Activated T-helper 9 cell treated with anti-CD3 and anti-CD28 coated beads, Interleukin-2, amount 50 U/mL, for 16 hours (primary cell): ENCODE measurements at places on chromosomes 4 and X.

DNA sequence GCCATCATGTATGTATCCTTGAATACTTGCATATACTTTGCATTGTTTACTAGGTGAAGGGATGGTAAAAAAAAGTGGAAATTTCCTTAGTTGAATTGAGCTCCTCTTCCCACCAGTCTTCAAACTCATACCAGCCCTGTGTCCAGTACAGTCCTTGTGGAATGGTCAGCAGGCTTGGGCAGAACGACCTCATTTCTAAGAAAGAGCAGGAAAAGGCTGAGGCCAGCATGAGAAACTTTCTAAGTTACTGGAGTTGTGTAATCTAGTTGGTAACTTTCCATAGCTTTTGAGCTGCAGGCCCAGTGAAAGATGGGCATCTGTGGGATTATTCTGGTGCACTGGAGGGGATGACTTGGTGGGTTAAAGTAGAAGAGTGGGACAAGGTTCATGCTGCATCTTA, 87.6 kb downstream of the DCUN1D4 start:
- DNase-seq, result no peak

- no peak for DNase-seq
These were observed 282.9 kb downstream of the RAB28 start for GRCh38 chr4:13201241-13201640.

DNA sequence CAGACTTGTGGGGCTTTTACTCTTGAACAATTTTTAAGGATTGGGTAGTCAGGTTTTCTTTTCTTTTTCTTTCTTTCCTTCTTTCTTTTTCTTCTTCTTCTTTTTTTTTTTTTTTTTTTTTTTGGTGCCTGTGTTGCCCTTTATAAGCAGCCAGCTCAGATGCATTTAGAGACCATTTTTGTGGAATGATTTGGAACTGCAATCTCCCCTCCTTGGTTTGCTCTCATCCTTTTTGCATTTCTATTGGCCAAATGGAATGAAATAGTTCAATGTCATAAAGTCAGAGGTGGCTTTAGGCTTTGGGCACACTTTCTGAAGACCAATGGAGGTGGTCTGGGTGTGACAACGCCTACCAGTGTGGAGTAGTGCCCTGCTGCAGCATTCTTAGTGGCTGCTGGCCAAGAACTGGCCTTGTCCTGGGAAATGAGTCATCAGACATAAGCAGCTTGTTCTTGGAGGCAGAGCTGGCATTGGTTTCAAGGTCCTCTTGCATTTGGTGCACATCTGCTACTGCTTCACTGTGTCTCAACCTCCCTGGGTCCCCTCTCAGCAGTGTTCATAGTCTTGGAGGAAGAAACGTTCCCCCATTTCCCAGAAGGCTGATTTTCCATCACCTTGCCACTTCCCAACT, 84.5 kb downstream of the CT47B1 start:
- DNase-seq, result no peak

DNA sequence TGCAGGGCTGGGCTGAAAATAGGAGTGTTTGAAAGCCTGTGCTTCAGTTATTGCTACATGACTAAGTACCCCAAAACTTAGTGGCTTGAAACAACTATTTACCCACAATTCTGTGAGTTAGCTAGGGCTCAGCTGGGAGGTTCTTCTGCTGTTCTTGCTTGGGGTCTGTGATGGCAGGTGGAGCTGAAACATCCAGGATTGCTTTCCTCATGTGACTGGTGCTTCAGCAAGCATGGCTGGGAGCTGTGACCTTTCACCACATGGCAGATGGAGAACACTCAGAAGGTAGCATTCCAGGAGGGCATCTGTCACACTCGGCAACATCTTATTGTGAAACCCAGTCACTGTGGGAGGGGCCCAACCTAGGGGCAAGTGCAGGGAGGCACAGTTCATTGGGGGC, 57.0 kb upstream of the TBC1D14 start:
- DNase-seq, result no peak

DNA sequence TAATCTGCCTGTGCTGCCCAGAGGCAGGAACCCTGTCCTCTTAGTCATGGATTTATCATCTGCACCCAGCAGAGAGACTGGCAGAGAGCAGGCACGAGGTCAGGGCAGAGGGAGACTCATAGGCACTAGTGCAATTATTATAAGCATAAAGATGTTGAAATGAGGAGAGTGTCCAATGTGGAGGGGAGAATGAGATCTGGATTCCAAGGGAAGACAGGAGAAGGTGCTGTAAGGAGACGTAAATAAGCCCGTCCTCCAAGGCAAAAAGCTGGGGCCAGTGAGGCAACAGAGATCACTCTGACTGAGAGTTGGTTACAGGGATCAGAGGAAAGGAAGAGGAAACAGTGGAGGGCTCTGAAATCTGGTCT, 406.2 kb downstream of the MAPK10 start:
- DNase-seq, result no peak

DNA sequence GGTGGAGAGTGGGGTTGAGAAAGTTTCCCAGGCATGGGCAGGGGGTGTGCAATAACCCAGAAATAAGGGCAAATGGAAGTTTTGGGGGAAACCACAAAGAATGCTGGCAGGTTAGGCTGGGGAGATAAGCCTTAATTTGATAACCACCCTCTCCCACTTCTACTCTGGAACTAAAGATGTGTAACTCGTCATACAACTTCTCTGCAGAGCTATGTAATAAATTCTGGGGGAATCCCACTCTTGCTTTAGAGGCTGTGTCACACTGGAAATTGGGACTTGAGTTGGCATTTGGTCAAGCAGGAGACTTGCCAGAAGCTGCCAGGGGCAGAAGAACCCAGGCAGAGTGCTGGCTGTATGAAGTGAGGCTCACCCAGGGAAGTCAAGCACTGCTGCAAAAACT, 170.9 kb upstream of the CPEB2 start:
- no peak for DNase-seq

- DNase-seq, result no peak
These were observed 1105.9 kb upstream of the TENM3 start for GRCh38 chr4:181137351-181137750.

DNA sequence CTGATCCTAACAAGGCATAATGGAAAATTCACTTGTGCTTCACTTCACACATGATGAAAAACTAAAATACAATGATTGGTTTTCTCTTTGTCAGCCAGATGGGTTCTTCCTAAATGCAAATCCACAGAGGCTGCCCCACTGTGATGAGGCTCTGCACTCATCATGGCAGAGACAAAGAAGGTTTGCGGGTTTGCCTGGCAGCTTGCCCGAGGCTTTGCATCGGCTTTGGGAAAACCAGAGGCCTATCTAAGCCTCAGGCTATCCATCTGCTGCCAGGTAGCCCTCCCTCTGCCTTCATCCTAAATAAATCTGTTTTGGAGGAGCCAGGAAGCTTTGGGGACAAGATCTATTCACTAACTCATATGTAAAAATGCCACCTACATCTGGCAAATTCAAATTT, 244.2 kb downstream of the PACRGL start:
- DNase-seq, result no peak

GRCh38 chr4:5213087-5213595, 161.9 kb downstream of the STK32B start:
- no peak for DNase-seq

DNA sequence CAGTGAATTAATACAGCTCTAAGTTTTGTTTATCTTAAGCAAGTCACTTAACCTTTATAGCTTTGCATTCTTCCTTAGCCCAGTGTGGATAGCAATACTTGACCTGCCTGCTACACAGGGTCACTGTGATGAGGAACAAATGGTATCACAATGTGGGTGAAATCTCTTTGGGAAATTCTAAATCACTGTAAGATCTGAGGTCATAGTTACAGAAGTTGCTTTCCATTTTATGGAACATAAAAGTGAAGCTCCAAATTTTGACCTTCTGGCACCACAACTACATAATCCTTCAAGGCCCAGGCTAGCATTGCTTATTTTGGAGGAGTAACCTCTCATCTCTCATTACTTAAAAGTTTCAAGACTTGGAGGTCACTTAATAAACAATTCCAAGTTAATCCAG, 227.7 kb downstream of the USP46 start:
- DNase-seq, result no peak

- DNase-seq, result no peak
These were observed 46.6 kb downstream of the PGRMC2 start for GRCh38 chr4:128241019-128241418.

GRCh38 chr4:3744232-3744631, 22.0 kb upstream of the ADRA2C start:
- no peak for DNase-seq

- no peak for DNase-seq
These were observed 120.9 kb downstream of the ARHGEF9 start for GRCh38 chrX:63664083-63664482.

DNA sequence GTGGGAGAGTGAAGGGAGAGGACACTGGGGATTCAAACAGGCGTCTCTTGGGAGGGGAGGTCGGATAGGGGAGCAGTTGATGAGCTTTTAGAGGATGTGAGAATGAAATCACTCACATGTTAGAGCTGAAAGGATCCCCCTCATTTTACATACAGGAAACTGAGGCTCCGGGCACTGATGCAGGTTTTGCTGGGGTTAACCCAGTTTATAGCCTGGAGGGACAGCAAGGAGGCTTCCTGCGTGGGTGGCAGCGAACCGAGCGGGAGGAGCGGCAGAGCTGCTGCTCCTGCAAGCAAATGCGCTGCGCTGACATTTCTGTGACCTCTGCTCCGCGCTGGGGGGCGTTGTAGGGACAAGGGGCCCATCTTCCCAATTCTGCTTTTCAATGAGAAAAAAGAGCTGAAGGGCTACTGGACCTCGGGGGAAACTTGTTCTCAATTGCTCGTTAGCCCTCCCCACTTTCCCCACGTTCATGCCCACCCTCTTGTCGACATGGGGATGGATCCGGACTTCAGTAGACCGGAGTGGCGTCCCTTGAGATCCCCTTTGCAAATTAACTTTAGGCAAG, 1.2 kb upstream of the NEUROG2 start:
- DNase-seq, result no peak

GRCh38 chr4:38601244-38601915, 62.6 kb upstream of the KLF3 start:
- DNase-seq, result no peak

DNA sequence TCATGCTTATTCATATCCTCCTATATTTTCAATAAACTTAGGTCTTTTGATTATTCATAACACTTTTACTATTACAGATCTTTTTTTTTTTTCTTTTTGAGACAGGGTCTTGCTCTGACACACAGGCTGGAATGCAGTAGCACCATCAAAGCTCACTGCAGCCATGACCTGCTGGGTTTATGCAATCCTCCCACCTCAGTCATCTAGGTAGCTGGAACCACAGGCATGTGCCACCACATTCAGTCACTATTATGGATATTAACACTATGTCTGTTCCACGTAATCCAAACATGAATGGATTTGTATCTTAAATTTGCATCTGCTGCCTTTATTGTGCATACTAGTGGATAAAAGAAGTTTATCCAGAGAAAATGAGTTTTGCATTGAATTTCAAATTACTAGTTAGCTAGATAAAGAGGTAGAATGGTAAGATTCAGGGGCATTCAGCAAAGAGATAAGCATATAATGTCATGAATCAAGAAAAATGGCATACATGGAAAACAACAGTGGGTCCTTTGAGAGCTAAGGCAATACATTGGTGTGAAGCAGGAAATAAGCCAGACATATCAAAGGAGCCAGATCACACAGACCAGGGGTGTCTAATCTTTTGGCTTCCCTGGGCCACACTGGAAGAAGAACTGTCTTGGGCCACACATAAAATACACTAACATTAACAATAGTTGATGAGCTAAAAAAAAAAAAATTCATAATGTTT, 13.9 kb downstream of the ANAPC10 start:
- no peak for DNase-seq

GRCh38 chr4:105560421-105560848, 8.0 kb downstream of the ARHGEF38 start:
- no peak for DNase-seq

DNA sequence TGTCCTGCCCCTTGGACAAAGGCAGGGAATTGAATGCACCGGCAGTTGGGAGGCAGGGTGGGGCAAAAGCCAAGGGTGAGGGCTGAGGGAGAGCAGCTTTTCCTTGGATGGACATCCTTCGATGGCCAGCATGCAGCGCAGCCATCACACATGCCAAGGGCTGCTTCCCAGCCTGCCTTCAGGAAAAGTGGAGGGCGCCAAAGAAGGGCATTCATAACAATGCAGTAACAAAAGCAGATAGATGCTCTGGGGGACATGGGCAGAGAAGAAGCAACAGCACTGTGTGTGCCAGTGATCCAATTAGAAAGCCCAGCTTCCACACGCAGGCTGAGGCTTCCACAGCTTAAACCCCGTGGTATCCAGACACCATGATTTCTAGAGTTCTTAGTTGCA, 71.5 kb downstream of the TSPAN5 start:
- DNase-seq, result no peak

DNA sequence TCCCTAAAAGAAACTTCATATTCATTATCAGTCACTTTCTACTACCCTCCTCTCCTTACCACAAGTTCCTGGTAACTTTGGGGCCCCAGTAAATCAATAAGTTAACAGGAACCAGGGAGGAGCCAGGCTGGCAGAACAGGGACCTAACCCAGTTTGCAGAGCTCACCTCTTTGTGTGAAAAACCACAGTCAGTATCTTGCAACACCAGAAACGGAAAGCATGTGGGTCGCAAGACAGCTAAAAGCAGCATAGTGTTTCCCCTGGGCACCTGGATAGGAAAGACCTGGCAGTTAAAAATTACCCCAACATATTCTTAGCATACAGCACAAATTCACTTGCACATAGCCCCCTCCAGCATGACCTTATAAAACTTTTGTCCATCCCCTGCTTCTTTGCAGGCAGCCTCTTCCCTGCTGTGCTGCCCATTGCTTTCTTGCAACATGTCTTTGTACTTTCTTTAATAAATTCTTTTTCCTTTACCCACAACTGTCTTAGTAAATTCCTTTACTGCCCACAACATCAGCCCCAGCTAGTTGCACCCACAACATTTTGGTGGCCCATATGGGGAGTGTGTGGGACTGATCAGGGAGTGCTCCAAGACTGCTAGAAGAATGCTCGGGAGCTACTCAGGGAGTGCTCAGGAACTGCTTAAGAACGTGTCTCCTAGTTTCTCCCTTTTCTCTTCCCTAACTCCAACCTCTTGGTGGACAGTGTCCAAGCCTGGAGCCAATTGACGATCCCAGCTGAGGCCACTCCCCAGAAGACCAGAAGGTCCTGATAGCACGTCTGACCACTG, 83.4 kb downstream of the MSN start:
- no peak for DNase-seq

DNA sequence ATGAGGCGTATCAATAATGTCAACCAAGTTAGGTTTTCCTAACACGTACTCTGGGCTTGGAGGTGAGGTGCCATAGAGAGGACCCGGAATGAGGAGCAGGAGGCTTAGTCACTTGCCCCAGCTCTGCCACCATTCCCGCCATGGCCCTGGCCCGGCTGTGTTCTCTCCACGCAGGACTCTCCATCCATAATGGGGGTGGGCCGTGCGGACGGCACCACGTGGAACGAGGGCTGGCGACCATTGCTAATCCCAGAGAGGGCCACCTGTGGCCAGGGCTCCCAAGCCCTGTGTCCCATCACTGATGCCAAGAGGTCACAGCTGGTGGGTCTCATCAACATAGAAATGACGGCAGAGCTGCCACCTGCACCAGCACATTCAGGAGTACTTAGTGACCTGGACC, 76.4 kb downstream of the JAKMIP1 start:
- DNase-seq, result no peak

DNA sequence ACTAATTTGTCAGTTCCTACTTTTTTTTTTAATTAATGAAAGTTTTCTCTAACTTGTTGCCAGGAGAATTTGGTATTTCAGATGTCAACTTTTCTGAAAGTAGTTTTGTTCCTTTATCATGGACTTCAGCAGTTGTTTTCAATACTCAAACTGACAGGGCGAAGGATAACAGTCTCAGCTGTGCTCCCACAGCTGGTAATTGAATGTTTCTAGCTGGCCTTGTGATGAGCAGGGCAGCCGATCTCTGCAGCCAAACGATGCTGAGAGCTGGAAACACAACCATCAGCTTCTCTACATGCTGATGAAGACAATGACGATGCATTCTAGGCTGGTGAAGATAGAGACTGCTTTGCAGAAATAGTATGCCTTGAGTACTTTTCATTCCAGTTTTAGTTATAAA, 130.0 kb upstream of the MAP9 start:
- DNase-seq, result no peak
